ENCODE measurements at places on chromosomes 16 and 17.

- no peak for DNase-seq
Measured at GRCh38 chr17:1090465-1091189, 89.2 kb downstream of the ABR start.

GRCh38 chr16:66790130-66790733 is 11.2 kb downstream of the TERB1 start:
- DNase-seq, result no peak

DNA sequence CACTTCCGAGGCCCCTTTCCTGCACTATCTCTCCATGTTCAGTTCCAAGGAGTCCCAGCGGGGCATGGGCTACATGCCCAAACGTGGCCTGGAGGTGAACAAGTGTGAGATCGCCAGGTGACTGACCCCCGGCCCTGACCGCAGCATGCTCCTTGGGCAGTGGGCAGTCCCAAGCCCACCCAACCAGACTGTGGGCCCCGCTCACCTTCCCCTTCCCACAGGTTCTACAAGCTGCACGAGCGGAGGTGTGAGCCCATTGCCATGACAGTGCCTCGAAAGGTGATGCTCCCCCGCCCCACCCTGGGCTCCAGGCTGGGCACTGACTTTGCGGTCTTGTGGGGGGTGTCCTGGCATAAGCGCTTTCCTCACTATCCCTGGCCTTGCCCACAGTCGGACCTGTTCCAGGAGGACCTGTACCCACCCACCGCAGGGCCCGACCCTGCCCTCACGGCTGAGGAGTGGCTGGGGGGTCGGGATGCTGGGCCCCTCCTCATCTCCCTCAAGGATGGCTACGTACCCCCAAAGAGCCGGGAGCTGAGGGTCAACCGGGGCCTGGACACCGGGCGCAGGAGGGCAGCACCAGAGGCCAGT is 4.7 kb downstream of the CORO1A start:
- no peak for DNase-seq

GRCh38 chr17:75125984-75126383 is 5.6 kb downstream of the NT5C start:
- no peak for DNase-seq

- no peak for DNase-seq
Measured at GRCh38 chr16:68754084-68754792, 17.1 kb downstream of the CDH1 start.

- DNase-seq, result no peak
Measured at GRCh38 chr16:6059671-6060070, 962.1 kb upstream of the EEF2KMT start.

GRCh38 chr17:66755101-66755943 is 79.6 kb upstream of the CACNG5 start:
- no peak for DNase-seq

- DNase-seq, result no peak
Measured at GRCh38 chr16:79011282-79011681, 589.3 kb downstream of the MAF start.

- DNase-seq, result no peak
Measured at GRCh38 chr17:728911-729310, 3.5 kb upstream of the TLCD3A start.

DNA sequence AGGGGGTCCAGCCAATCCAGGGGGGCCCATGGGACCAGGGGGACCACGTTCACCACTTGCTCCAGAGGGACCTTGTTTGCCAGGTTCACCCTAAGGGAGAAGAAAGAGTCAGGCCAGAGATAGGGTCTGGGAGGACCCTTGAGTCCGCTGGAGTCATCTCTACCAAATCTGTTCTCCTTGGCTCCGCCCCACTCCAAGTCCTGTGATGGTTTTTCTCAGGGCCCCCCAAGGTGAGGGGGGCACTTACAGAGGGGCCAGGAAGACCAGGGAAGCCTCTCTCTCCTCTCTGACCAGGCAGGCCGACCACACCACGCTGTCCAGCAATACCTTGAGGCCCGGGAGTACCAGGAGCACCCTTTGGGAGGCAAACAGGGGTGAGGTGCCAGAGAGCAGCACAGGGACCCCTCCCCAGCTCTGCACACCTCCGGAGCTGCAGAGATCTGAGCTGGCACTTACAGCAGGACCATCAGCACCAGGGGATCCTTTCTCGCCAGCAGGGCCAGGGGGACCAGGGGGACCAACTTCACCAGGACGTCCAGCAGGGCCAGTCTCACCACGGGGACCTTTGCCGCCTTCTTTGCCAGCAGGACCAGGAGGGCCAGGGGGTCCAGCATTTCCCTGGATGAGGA is 12.4 kb downstream of the COL1A1 start:
- no peak for DNase-seq
